ENCODE measurements at places on chromosomes 11 and 22.

DNA sequence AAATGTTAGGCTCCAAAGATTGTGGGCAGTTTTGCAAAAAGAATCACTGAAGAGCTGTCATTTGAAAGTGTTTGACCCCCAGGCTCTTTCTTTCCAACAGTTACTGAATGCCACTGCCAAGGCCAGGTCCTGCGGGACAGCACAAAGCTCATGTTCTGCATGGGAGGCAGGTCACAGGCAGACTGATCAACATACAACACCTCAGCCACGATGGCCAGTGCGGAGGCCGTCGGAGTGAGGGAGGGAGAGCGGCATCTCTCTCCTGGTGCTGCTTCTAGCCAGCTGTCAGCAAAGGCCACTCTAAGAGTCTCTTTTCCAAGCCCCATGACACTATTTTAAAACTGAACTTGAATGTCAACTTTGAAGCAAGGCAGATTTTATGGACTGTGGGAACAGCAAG, 49.9 kb downstream of the ARFGAP3 start:
- no peak for DNase-seq

GRCh38 chr11:82832983-82833382, 67.2 kb downstream of the PRCP start:
- DNase-seq = no peak

- DNase-seq = no peak
Observed at GRCh38 chr22:37334859-37335805, 52.8 kb downstream of the CYTH4 start.

DNA sequence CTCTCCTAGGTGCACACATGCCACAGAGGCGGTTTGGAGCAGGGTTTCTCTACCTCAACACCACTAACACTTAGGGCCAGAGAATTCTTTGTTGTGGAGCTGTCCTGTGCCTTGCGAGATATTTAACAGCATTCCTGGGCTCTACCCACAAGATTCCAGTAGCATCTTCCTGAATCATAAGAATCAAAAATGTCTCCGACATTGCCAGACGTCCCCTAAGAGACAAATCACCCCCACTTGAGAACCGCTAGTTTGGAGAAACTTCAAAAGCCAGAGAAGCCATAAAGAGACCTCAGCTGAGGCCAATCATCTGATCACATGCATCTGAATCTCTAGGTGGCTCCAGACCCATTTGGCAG, 16.1 kb downstream of the MFNG start:
- DNase-seq = no peak

- DNase-seq = no peak
Observed at GRCh38 chr22:36808721-36809344, 8.0 kb downstream of the PVALB start.

DNA sequence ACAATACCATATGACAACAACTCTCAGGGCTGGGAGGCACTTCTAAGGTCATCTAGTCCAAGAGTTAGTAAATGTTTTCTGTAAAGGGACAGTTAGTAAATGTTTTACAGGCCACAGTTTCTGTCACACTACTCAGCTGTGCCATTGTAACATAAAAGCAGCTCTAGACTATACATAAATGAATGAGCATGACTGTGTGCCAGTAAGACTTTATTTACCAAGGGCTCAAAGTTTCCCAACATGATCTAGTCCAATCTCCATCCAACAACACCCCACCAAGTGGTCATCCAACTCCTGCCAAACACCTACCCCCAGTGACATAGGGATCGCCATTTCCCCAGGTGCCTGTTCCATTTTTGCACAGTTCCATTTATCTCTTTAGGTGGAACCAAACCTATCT, 12.1 kb downstream of the SERGEF start:
- DNase-seq = no peak

DNA sequence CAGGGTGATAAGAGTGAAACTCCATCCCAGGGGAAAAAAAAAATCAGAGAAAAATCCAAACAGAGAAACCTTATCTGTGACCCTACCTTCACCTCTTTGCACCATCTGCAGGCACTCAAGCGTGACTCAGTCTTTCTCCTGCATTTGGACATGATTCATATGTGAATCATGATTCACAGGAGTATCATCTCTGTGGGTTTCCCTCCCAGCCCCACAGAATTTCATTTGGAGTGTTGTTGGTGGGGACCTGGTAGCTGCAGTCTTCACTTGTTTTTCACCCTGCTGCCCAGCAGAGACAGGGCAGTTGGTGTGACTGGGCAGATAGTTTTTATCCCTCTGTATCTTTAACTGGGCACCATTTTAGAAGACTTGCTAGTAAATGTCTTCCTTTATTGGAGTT, 75.7 kb downstream of the DEPDC5 start:
- DNase-seq = no peak

DNA sequence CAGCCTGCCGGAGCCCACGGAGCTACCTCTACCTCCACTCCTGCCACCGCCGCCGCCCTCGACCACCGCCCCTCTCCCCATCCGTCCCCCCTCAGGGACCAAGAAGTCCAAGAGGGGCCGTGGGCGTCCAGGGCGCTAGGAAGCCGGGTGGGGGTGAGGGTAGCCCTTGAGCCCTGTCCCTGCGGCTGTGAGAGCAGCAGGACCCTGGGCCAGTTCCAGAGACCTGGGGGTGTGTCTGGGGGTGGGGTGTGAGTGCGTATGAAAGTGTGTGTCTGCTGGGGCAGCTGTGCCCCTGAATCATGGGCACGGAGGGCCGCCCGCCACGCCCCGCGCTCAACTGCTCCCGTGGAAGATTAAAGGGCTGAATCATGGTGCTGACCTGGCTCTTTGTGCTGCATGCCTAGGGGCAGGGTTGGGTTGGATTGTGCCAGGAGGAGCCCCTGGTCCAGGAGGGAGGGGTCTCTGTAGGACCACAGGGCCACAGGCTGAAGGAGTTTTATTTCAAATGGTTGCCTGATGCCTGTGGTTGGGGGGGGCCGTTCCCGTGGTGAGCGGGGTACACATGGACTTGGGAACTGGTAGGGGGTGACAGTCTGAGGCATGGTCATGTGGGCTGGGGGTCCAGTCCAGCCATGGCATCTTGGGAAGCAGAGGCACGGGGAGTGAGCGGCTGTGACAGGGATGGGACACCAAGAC, 2.3 kb downstream of the PTPRCAP start:
- no peak for DNase-seq
